Stimulated activated CD4-positive, alpha-beta T cell treated with anti-CD3 and anti-CD28 coated beads, TNF-alpha, amount 100 ng/mL, for 4 hours (primary cell): ENCODE measurements at places on chromosomes 16 and 17.

GRCh38 chr16:49701789-49702494 is 154.0 kb downstream of the ZNF423 start:
- DNase-seq = no peak

DNA sequence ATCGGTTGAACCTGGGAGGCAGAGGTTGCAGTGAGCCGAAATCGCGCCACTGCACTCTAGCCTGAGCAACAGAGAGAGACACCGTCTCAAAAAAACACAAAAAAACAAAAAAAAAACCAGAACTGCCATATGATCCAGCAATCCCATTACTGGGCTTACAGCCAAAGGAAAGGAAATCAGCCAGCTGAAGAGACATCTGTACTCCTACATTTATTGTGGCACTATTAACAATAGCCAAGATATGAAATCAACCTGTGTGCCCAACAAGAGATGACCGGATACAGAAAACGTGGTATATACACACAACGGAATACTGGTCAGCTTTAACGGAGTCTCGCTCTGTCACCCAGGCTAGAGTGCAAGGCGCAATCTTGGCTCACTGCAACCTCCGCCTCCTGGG is 14.6 kb downstream of the FANCA start:
- no peak for DNase-seq

DNA sequence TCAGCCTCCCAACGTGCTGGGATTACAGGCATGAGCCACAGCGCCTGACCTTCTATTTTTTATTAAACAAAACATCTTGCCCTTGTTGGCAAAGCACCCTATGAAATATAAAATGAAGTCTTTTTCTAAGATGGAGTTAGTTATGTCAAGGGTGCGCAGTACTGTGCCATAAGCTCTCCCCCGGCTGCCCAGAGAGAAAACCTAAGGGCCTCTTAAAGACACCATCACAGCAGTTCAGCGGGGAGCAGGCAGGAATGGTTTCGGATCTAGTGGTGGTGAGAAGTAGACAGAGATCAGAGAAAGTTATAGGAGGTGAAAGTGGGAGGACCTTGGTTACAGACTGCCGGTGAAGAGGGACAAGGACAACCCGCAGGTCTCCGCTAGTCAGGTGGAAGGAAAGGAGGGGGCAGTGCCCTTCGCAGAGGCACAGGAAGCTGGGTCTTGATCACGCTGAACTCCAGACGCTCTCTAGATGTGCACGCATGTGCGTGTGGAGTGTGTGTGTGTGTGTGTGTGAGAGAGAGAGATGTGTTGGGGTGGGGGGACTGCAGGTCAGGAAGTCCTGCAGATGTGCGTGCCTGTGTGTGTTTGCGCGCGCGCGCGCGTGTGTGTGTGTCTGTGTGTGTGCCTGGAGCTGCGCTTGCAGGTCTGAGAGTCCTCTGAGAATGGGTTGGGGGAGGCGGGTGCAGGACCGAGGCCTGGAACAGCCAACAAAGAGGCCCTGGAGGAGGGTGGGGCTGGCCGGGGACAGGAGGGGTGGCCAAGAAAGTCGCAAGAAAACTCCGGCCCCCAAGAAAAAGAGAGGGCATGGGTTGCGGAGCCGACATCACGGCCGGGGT is 748 bp upstream of the CMTM3 start:
- DNase-seq = peak; percentile 56

DNA sequence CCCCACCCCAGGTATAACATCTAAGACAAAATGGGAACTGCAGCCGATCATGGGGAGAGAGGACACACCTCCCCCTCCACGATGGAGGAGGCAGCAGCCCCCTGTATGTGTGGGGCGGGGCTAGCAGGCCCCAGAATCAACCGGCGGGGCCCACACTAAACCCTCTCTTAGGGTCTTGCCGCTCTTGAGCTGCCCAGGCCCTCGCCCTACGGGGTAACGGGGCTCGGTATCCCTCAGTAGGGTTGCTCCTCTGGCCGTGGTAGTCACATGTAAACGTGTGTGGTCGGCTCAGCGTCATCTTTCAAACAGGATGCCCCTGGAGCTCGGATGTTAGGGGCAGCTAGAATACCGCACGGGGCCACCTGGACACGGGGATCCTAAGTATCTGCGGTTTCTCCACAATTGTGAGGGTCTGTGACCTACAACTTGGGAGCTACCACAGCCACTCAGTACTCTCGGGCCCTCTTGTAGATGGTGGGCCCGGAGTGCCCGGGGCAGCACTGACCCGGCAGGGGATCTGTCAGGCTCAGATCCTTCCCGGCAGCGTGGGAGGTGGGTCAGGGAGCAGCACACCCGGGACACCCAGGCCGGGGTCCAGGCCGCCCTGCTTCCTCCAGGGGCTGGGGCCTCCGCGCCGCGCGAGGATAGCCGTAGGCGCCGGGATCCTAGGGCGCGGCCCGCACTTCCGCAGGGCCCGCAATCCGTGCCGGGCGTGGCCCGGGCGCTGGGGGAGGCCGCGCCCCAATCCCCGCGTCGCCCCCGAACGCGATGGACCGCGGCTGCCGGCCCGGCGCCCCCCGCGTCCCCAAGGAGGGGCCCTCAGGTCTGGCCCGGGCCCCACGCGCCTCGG is 781 bp downstream of the ARHGDIA start:
- no peak for DNase-seq

GRCh38 chr17:34998205-34998604 is 17.9 kb downstream of the LIG3 start:
- DNase-seq = peak; percentile 68

DNA sequence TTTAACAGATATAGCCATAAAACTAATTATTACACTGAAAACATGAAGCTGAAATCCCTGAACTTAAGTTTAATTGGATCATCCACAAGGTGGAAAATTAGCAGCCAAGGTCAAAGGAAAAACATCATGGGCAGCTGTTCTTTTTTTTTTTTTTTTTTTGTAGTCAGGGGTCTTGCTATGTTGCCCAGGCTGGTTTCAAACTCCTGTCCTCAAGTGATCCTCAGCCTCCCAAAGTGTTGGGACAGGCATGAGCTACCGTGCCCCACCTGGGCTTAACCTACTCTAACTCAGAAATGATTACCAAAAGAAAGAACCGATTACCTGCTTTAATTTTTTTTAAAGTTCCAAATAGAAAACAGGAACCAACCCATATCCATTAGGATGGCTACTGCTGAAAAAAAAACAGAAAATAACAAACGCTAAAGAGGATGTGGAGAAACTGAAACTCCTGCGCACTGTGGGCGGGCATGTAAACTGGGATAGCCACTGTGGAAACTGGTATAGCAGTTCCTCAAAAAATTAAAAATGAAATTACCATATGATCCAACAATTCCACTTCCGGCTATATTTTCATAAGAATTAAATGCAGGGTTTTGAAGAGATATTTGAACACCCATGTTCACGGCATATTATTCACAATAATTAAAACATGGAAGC is 8.6 kb downstream of the CMC2 start:
- no peak for DNase-seq

DNA sequence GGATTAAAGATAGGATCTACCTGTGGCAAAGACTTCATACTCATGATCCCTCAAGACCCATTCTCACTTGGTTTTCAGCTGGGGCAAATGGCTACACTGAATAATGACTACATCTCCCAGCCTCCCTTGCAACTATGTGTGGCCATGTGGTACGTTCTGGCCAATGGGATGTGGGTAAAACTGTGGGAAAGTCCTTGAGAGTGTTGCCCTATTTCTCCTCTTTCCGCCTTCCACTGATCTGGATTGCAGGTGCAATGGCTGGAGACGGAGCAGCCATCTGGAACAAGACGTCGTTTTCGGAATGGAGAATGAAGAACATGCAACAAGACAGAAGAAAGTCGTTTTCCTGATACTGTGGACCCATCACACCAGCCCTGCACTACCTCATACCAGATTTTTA is 48.5 kb downstream of the HAPSTR1 start:
- no peak for DNase-seq

- no peak for DNase-seq
These were observed 658.8 kb upstream of the GOT2 start for GRCh38 chr16:59392911-59393310.

GRCh38 chr16:15572329-15573001 is 70.5 kb downstream of the MARF1 start:
- DNase-seq = no peak

DNA sequence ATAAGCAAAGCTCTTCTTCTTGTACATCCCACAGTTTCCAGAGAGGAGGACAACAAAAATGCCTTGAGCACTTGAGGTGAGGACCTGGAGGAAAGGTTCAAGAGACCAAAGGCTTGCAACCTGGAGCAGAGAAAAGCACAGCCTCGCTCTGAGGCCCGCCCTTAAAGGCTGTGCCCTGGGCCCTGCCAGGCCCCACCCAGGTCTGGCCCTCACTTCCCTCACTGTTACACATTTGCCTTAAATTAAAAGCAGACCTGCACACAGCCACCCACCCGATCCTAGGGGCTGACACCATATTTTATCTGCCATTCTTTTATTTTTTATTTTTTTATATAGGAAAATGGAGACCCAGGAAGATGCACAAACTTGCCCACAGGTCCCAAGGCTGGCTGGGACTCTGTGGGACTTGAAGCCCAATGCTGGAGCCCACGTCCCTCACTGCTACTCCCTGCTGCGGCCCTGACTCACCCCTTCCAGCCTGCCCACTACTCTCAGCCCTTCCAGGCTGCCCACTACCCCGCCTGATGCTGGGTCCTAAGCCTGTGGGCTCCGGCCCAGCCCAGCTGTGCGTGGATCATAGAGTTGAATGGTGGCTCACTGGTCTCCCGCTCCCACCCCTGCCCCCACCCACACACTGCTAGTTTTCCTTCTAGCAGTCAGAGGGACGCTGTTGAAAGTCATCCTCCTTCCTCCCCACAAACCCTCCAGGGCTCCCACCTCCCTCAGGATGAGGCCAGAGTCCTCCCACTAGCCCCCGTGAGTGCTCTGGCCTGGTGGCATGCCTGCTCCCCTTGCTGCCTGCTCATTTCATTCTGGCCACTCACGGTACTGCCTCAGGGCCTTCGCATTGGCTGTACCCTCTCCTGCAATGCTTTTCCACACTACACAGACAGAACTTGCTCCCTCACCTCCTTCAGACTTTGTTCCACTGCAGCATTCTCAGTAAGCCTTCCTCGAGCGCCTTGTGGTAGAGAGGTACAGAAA is 77.6 kb upstream of the MED9 start:
- no peak for DNase-seq

DNA sequence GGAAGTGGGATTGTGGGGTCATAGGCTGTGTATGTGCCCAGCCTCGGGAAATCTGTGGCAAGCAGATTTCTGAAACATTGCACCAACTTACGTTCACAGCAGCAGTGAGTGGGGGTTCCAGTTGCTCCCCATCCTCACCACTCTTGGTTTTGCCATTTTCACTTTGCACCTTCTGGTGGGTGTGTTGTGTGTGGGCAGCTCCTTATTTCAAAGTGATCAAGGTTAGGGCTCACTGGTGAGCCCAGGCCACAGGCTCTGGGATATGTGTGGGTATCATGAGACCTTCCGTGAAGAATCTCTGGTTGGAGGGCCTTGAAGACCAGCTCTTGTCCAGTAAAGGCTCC is 29.5 kb upstream of the PRM1 start:
- DNase-seq = no peak

DNA sequence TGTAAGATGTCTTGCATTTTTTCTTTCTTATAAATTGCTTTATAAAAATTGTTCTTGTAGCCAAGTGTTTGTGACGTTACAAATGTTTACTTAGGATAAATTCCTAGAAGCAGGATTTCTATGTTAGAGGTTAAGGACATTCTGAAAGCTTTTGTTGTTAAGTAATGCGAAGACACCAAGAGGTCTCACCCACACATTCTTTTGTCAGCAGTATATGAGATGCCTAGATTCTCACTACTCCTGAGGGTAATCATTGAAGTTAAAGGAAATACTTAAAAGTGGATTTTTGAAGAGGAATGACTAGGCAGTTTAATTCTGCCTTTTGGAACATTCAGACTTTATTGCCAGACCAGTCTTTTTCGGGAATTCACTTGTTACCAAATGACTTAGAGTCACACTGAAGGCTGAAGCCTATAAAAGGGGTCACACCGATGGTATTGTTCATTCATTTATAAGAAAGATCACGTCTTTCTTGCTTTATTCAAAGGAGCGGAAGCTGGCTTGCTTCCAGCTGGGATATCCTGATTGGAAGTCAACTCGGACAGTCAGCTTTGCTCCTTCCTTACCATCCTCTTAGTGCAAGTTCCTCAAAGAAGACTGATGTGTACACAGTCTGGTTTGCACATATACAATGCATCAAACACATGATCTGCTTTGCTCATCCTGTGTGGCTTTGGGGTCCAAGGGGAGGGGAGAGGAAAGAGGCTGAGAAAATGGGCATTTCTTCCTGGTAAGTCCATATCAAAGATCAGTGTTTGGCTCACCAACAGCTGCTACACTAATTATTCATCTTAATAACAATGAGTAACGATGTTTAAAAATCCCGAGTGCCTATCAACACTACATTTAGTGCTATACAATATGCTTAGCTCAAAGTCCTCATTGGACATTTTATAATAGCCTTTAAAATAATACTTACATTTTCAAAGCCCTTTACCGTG is 160.0 kb downstream of the MAP2K6 start:
- DNase-seq = no peak

GRCh38 chr16:3718019-3718391 is 681 bp upstream of the TRAP1 start:
- DNase-seq = no peak

- DNase-seq = no peak
These were observed 207.5 kb downstream of the CDH13 start for GRCh38 chr16:82834151-82834815.

GRCh38 chr16:31367853-31368252 is 12.9 kb downstream of the ITGAX start:
- DNase-seq = no peak

- no peak for DNase-seq
These were observed 376 bp upstream of the STAC2 start for GRCh38 chr17:39225959-39226683.

DNA sequence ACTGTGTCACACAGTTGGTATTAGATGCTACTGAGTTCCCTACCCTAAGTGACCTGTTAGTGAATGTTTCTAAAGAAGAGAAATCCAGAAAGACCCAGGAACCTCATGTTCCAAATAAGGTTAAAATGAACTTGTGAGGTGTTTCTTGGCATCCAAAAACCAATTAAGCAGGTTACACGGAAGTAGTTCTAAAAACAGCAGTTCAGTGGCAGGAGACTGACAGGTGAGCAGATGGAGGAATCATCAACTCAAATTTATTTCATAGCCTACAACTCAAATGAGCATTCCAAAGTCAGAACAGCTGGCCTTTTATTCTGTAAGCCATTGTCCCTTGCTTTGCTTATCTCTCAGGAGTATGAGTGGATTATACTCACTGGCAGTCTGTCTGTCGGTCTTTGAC is 188.3 kb downstream of the IRX3 start:
- no peak for DNase-seq

- DNase-seq = no peak
These were observed 273.8 kb downstream of the CDH13 start for GRCh38 chr16:82900559-82900958.
